MG63 (cell line): ENCODE measurements at places on chromosomes 12 and 14. TPM values are rescaled to one million over a fixed set of nuclear protein-coding genes. Genes with fewer than 3 reads are reported as not detected.

- DNase-seq, result no peak
Measured at GRCh38 chr12:99454539-99455172, 192.9 kb upstream of the GARIN6 start.

DNA sequence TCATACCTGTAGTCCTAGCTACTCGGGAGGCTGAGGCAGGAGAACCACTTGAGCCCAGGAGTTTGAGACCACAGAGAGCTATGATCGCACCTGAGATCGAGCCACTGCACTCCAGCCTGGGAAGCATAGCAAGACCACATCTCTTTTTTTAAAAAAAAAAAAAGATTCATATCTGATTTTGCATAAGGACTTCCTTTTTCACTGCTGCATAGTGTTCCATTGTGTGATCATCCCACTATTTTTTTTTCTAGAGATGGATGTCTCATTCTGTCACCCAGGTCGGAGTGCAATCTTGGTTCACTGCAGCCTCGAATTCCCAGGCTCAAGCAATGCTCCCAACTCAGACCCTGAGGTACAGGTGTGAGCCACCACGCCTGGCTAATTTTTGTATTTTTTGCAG is 50.4 kb downstream of the PHETA1 start:
- no peak for DNase-seq

GRCh38 chr12:121536054-121536898 is 44.5 kb downstream of the KDM2B start:
- DNase-seq, result no peak

GRCh38 chr12:127548123-127548553 is 718.8 kb upstream of the TMEM132C start:
- peak; percentile 62 for DNase-seq

DNA sequence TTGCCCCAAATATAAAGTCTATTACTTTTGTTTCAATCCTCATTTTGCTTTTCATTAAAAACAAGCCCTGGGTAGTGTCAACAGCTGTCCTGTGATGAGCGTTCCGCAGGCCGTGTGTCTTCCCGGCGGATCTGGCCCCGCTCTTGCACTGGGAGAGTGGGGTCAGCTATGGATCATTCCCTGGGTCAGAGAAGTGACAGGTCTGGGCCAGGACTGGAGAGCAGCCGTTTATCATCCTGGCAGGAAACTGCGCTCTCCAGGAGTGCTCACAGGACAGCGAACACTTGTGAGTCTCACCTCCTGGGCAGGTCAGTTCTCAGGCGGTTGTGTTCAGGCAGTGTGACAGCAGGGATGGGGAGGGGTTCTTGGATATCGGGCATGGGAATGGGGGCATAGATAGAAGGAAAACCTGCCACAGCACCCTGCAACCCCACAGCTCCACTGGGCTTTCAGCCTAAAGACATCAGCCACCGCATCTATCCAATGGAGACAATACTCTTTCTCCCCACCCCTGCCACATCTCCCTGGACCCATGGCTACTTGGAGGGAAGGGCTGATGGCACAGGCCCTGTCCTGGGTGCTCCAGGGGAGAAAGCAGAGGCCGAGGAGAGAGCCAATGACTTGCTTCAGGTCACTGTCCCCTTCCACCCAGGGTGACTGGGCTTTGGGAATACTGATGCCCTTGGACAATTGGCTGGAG is 47.8 kb upstream of the CHGA start:
- DNase-seq, result no peak

- no peak for DNase-seq
Measured at GRCh38 chr12:2003676-2004112, 563 bp downstream of the DCP1B start.

GRCh38 chr14:25034803-25035681 is 14.9 kb downstream of the STXBP6 start:
- no peak for DNase-seq

DNA sequence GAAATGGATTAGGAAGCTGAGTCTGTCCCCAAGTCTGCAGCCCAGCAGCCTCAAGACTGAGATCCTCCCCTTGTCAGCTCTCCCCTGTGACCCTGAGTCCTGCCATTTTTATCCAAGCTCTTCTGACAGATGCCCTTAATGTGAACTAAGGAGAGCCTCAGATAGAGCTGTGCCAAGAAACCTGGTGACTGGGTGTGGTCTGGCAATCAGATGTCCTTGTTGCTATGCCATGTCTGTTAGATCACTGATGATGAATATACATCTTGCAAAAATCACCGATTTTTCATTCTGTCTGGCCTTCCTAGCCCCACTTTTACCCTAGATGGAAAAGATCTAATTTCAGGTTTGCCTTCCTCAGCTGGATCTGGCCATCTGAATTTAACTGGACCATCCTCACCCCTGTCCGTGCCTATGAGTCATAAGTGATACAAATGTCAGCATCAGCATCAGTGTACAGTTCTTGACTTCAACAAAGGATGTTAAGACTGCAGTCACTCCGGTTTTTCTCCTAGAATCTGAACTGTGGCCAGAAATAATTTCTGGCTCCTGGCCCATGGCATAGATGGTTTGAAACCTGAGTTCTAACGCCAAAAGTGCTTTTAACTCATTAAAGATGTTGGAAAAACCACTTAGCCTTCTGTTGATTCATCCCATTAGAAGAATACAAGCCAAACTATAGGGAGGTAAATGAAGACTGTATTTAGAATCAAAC is 61.2 kb upstream of the GRIP1 start:
- DNase-seq, result no peak

DNA sequence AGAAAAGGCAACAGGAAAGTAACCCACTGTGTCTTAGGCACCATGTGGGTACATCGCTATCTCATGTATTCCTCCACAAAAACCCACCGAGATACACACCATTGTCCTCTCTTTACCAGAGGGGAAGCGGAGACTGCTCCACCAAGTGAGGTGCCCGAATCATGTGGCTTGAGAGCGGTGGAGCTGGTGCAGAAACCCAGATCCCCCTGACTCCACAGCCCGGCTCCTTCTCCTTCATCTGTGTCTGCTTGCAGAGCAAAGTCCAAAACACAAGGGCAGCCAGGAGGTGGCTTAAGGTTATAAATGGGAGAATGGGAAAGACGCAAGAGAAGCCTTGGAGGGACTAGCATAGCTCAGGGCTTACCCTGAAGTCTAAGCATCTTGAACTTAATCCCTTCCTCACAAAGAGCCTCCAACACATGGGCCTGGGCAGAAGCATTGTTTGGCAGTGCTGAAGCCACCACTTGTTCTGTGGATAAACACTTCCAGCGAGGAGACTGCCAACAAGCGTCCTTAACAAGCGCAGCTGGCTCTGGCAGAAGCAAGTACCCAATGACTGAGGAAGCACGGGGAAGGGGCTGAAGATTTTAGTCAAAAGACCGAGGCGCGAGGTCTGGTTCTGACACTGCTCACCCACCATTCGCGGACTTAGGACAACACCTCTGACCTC is 83.0 kb downstream of the TTC7B start:
- no peak for DNase-seq

GRCh38 chr14:55814873-55815272 is 234.9 kb downstream of the KTN1 start:
- DNase-seq, result no peak

DNA sequence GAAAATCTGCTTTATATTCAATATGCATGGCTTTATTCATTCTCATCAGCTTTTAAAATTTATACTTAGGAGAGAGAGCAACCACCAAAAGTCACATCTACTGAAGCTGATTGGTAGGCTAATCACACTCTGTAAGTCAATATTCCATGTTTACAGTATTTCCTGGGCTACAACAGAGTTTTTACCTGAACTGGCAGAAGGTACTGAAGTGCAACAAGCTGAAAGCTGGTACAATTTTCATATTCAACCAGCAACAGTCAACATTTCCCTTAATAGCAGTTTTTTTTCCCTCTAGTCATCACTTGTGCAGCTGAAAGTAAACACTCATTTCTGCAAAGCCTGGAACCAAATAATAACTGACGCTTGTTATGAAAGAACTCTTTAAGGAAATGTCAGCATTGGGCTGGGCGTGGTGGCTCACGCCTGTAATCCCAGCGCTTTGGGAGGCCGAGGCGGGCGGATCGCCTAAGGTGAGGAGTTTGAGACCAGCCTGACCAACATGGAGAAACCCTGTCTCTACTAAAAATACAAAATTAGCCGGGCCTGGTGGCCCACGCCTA is 12.9 kb downstream of the BRAP start:
- DNase-seq, result no peak

DNA sequence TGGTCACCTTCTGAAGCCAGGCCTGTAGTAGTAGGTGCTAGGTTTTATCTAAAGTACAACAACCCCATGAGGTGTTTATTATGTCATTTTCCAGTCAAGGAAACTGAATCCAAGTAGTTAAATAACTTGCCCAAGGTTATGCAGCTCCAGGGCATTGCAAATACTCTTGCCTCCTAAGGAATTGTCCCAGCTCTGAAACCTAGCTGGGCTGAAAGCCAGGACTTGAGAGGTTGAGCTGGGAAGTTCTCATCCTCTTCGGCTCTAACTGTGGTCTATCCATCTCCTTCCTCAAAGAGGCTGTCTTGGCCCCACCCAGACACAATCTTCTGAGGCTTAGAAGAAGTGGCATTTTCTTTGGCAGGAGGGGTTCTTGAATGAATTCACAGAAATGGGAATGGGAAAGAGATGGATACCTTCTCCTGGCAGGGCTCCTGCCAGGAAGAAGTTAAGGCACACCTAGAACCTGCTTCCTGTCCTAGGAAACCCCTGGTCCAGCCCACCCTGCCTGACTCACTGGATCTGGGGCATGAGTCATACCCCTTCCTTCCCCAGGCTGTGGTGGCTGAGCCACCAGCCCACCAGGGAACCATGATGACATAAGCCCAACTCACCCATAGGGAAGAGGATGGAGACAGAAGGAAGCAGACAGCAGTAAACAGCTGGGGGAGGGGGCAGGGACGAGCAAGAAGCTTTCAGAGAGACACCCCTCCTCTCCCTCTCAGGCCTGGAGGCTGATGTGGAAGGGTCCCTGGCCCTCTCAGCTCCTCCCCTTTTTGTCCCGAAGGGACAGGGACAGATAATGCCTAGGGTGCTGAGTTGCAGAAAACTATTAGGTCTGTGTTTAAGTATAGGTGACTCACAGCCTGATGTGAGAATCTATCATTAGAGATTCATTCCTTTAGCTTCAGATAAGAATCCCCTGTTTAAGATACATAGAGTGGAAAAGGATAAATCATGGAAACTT is 2.1 kb upstream of the PLEK2 start:
- DNase-seq, result peak; percentile 84

GRCh38 chr14:34478261-34478660 is 16.2 kb upstream of the SPTSSA start:
- DNase-seq, result no peak

- DNase-seq, result no peak
Measured at GRCh38 chr14:87387806-87388205, 605.2 kb downstream of the GALC start.

Gene NCKAP5L
- total RNA-seq, result 5.3 and 8.8 TPM in 2 replicates

Gene PIWIL1
- total RNA-seq, result not detected in 2 replicates

Gene UTP20
- 11.2 and 15.6 TPM in 2 replicates for total RNA-seq
